NCI-H2081 treated with DMSO at 0.1 percent for 48 hours (cell line): ENCODE measurements at places on chromosomes 16 and 17.
A peak's percentile ranks its signal among the peaks of the same experiment; 100 is the strongest.

DNA sequence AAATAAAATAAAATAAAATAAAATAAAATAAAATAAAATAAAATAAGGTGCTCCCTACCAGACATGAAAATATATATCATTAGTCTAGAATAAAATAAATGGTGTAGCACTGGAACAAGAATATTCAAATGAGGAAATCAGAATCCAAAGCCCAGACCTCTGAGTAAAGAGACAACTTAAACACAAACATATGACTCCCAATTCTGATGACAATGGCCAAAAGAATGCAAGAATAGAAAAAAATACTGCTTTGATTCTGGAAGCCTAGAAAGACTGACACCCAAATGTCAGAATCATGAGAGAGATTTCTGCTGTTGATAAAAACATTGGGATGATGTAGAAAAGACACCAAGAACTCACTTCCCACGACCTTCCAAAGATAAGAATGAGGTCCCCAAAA, 27.9 kb downstream of the MYOCD start:
- no peak for DNase-seq

DNA sequence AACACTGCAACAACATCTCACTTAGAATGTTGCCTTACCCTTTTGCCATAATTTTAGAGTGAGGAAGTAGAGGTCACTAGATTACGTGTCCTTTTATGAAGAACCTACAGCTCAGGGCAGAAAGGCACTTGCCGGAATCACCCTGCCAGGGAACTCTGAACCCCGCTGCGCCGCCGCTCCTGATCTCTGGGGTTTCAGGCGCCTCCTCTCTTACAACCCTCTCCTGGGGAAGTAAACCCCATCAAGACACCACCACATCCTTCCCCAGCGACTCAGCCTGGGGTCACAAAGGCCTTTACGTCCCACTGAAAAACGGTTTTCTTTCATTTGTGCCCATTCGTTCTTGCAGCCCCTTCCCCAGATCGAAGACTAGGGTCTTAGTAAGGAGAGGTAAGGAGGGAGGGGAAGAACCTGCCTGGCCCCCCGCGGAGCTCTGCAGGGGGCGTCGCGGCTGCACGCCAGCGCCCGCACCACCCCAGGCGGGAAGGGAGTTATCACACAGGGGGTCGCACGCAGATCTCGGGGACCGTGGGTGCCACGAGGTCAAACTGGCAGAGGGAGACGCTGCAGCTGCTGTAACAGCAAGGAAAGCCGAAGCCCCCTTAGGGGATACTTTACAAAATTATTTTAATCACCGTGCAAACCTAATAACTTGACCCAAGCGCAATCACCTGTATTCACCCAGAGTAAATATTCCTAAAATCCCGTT, 1.0 kb upstream of the HLF start:
- no peak for DNase-seq

DNA sequence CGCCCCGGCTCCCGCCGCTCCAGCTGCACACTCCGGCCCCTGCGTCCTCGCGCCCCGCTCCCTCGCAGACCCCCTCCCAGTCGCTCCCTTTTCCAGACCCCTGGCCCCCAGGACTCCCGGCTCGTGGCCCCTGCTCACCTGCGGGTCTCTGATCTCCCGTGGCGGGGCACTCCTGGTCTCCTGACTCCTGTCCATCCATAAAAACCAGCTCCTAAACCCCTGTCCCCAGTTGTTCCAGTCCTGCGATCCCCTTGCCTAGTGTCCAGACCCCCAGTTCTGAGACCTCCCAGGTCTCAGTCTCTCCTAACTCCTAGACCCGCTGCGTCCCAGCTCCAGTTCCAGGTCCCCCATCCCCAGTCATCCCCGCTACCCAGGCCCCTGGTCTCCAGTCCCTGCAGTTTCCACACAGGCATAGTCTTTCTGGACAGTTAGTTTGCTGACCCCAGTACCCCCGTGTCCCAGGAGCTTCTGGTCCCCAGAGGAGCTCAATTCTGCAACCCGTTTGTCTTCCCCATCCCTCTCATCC, 379 bp downstream of the SNX29 start:
- DNase-seq, result no peak

- peak; percentile 17 for DNase-seq
These were observed 42.8 kb downstream of the CDK5R1 start for GRCh38 chr17:32529604-32530003.

DNA sequence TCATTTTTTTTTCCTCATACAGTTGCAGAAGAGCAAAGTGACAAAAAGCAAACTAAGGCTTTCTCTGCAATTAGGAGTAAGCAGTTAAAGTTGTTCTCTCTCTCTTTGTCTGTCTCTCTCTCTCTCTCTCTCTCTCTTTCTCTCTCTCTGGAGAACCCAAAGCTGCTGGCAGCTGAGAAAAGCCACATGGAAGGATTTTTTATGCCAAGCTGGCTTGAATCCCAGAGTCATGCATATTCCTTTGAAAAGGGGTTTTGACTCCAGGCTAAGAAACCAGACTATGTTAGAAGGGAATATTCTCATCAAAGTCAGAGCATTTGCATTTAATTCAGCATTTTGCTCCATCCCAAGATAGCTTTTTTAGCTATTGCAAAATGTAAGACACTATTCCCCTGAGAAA, 1114.2 kb upstream of the GOT2 start:
- DNase-seq, result no peak

DNA sequence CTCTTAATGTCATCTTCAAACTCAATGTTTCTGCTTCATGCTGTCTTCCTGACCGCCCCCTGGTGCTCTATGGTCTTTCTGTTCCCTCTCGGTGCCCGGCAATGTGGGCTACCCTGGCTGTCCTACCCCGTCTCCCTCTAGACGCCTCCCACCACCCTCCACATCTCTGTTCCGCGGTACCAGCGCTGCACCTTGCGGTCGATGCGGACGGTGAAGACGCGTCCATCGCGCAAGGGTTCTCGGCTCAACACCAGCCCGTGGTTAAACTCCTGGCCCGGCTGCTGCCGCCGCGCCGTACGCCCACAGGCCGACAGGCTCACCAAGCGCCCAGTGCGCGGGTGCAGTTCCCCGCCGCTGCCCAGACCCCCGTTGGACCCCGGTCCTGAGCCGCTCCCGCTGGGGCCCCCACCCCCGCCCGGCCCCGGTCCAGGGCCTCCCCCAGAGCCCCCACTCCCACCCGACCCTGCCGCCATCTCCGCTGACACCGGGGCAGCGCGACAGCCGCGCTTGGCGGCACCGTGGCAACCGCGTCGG, at the start of gene NEURL4:
TSS of gene NEURL4 (minus strand) at position 496 of the 534 bp plus-strand sequence. CDS start at position 473, 23 bp downstream.
- DNase-seq, result no peak

GRCh38 chr16:31327646-31328225, 27.2 kb upstream of the ITGAX start:
- no peak for DNase-seq

- DNase-seq, result no peak
These were observed 5.1 kb upstream of the FDXR start for GRCh38 chr17:74877592-74878548.

DNA sequence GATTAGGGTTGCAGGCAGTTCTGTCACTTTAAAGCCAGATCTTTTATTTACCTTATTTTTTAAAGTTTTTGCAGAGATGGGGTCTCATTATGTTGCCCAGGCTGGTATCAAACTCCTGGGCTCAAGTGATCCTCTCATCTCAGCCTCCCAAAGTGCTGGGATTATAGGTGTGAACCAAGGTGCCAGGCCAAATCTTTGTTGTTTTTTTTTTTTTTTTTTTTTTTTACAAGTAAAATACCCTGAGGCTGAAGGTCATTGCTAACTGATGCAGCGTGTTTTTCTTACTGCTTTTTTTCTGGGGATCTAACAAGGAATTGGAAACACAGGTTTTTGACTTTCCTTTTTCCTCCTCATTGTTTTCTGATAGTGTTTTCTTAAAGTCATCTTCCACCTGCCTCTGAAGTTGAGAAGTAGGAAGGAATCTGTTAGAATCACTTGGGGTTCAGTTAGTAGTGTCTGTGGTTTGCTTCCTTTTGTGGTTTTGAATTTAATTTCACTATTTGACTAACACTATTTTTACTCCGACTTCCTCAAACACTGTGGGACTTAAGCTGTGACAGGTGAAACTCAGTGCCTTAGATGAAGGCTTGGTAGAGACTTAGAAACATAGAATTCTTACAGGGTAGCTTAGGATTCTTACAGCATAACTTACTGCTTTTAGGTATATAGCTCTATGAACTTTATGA, 22.2 kb downstream of the CLTC start:
- DNase-seq, result no peak

- DNase-seq, result no peak
These were observed 4.1 kb downstream of the CFAP20 start for GRCh38 chr16:58125041-58125440.

- DNase-seq, result peak; percentile 12
These were observed 597 bp downstream of the LIG3 start for GRCh38 chr17:34980681-34981537.

GRCh38 chr17:15307710-15308111, 33.7 kb downstream of the TEKT3 start:
- no peak for DNase-seq

DNA sequence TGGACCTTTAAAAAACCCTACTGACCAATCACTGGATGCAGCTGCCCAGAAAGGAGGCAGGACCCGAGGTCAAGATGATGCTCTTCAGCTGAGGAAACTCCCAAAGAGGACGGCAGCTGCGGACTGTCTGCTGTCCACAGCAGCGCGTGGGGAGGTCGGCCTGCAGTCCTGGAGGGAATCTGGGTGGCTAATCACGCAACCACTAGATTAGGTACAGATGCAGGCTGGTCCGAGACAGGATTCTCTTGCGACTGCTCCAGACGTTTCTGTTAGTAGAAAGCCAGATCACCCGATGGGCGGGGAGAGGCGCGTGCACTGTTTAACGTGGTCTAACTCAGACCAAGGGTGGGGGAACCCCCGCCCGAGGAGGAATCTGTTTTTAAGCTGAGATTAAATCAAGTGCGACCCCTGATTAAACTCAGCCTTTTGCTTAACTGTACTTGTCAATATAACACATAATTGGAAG, 8.8 kb downstream of the CTRB2 start:
- no peak for DNase-seq

GRCh38 chr16:266258-267164, 9.2 kb downstream of the RGS11 start:
- no peak for DNase-seq

DNA sequence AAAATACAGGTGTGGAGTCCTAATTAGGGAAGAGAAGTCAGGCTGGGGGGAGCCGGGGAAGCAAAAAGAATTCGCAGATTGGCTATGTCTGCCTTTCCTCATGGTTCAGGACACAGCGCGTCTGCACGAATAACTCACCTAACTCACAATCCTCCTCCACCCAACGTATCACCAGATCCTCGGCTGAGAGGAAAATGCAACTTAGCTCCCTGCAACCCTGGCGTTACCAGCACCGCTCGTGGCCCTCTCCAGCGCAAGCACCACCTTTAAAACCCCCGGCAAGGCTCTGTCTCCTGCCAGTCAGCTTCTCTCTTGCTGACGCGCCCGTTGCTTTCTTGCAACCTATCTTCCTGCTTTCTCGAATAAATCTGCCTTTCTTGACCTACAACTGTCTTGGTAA, 49.8 kb upstream of the METRNL start:
- no peak for DNase-seq

DNA sequence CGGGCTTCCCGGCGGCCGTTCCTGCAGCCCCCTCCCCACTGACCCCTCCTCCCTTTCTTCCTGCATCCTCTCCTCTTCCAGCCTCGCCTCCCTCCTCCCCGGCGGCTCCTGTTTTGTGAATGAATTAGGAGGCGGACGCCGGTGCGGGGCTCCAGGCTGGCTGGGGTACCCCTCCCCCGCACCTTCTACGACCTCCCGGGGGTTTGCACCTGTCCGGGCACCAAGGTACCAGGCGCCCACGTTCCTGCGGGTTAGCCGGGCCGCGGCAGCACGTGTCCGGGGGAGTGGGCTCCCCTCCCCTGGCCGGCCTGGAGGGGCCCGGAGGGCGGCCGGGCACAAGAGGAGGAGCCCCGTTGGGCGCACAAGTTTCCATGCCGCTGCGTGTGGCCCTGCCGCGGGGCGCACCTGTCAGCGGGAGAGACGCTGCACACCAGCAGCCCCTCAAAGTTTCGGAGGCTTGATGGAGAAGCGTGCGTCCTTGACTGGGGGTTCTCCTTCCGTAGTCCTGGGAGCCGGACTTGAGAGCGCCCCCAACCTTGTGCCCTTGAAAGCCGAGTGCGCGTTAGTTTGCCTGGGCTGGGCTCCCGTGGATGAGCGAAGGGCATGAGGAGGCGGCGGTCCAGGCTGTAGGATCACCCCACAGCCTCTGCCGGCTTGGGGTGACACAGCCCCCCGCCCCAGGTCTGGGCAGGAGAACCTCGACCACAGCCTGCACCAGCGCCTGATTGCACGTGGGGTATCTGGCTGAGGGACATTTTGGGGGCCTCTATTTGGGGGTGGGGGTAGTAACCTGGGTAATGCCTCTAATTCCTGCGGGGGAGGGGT, 1.2 kb downstream of the HAS3 start:
- DNase-seq, result no peak

DNA sequence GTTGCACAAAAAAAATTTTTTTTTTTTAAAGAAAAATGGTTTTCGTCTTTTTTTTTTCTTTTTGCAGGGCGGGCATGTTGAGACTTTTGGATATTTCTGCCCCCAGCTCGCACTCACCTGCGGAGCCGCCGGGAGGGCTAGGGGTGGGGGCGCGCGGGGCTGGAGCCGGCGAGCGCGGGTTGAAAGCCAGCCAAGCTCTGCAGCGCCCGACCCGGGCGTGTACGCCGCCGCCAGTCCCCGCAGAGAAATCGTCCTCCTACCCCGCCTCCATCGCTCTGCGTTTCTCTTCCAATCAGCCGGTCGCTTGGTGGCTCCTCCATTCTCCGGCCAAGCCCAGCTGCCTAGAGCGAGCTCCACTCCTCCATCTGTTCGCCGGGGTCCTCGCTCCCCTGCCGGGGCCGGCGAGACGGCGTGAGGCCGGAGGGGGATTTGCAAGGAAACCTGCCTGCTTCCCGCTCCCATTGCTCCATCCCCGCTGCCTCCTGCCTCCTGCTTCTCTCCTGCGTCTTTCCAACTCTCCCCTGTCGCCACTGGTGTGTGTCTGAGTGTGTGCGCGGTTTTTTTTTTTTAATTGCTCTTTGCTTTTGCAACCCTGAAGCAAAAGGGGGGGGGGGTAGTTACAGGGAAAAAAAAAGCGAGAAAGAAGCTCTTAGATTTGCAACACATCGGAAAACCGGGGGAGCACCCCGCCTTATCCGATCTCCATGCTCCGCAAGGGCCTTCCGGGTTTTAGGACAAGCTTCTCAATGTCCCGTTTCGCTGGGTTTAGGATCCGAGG, 1.8 kb upstream of the UBTF start:
- DNase-seq, result peak; percentile 60
